HS-5 (cell line): ENCODE measurements at places on chromosomes 7 and 10.

DNA sequence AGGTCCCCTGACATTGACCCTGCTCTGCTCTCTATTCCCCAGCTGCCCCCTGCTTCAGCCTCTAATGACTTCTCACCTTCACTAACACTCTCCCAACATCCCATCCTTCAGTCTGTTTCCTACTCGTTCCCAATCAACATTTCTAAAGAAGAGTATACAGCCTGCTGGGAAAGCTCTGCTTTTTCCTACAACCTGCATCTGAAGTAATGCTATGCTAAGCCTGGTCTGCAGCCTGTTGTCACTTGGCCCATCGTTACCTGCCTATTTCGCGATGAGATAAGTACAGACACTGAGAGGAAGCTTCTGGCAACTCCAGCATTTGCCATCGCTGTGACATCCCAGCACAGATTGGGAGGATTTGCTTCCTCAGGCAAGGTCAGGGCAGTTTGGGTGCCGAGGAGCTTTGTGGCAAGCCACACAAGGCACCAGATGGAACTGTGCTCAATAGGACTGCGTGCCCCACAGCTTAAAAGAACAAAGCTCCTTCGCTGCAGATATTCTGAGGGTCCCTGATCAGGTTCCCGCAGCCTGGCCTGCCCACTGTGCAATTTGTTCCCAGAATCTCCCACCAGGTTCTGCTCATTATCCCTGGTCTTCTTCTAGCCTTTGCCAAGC is 51.4 kb downstream of the PKD1L1 start:
- no peak for DNase-seq

DNA sequence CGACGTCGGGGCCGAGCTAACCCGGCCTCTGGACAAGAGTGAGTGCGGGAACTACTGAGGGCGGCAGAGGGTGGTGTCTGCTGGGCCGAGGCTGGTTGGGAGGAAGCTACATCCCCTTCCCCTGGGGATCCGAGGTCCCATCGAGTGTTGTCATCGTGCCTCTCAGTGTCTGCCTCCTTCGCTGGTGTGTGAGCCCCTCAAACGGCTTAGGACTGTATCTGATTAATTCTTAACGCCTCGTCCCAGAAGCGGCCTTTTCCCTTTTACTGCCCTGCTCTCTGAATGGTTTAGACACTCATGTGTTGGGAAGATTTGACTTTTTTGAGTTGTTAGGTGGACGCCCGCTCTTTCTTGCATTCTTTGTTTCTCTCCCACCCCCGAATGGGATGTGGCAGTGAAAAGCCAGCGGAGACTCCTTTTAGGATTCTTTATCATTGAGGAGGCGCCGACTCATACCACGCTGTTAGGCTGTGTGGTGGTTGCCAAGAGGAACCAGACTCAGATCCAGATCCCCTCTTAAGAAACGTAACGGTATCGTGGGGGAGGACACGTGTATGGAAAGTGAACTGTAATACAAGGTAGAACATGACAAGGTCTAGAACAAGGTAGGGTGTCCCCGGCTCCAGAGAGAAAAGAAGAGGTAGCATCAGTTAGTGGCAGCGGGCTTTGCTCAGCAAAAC is 631 bp downstream of the SUPV3L1 start:
- no peak for DNase-seq

DNA sequence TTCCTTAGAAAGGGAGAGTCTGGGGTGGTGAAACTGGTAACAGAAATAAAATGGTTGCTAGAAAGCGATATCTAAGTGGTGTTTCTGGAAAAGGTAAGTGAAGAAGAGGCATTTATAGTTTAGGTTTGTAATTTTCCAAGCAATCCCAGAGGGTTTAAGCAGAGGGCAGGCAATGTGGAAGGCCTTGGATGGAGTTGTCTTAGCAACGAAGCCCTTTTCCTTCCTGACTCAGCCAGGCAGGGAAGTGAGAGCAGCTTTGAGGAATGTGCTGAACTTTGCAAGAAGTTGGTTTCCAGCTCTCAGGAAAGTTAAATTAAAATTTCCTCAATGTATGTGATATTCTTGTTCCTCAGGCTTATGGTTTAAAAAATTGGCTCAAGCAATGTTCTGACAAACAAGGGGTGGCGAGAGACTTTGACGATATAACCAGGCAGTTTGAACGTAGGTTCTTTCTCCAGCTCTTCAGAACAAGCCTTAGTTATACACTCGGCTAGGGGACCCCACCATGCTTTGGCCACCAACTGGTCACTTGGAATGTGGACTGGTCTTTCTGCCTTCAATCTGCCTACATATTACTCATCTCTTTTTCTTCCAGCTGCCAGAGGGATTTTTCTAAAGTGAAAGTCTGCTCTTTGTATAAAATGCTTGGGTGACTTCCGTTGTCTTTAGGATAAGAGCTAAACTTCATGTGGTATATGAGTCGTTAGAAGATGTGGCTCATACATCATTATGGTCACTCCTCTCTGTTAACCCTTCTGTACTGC is 66.9 kb upstream of the SLC25A13 start:
- DNase-seq = peak; percentile 53

GRCh38 chr7:102864958-102865357 is 47.8 kb upstream of the LRRC17 start:
- DNase-seq = no peak

DNA sequence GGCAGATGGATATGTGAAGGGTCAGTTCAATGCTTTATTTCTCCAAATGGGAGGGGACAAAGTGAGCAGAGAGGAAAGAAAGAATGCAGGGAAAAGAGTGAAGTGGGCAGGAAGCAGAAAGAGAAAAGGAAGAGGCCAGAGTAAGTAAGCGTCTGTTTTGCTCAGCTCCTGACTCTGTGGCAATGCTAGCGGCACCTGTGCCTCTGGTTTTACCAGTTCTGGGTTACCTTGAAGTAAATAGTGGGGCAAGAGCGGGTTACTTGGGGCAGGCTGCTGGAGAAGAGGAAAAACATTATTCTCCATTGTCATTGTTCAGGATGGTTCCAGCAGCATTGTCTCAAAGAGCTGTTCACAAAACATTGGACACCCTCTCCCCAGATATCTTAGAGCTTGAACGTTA is 1.9 kb downstream of the TAS2R40 start:
- DNase-seq = no peak

GRCh38 chr10:480928-481552 is 208.4 kb downstream of the DIP2C start:
- DNase-seq = no peak

- no peak for DNase-seq
Measured at GRCh38 chr10:74827694-74828093, 1.3 kb downstream of the KAT6B start.

DNA sequence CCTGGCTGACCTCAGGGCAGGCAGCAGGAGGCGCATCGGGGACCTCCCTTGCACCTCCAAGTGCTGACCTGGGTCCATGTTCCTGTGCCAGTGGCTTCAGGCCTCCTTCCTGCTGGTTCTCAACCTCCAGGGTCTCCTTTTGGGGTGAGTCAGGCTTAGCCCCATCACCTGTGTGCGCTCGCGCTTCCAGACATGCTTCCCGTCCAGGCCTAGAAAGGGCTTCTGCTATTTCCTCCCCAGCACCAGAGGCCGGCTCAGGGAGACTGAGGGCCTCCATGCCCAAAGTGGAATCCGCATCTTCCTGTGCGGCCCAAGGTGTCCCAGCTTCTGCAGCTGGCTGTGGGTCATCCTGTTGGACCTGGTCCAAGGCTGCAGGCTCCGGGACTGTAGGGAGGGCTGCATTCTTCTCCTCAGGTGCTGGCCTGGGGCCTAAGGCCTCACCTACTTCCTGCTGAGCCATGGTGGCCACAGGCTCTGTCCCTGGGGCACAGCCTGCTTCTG is 5.9 kb downstream of the NACAD start:
- DNase-seq = no peak

- DNase-seq = no peak
Measured at GRCh38 chr10:133047526-133048123, 40.1 kb upstream of the ADGRA1 start.

- no peak for DNase-seq
Measured at GRCh38 chr7:78605119-78605518, 806.5 kb downstream of the PHTF2 start.

GRCh38 chr7:13841284-13841683 is 148.2 kb downstream of the ETV1 start:
- no peak for DNase-seq

DNA sequence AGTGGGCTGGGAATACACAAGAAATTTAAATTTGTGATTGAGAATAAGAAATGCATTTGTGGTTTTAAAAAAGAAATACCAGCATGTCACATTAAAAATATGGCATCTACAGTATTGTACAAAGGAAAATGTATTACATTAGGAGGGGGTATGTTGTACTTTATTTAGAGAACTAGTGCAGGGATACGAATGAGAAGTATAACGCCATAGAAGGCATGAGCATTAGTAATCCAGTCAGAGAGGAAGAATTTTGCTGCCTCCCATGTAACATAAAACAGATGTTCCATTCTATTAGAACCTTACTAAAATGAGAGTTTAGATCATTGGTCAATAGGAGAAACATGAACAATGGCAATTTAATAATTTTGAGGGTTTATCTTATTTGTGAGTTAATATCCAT is 182.2 kb downstream of the ADK start:
- DNase-seq = peak; percentile 42

- no peak for DNase-seq
Measured at GRCh38 chr7:134553976-134554375, 5.1 kb downstream of the AKR1B15 start.

- DNase-seq = no peak
Measured at GRCh38 chr7:44184873-44185446, 4.3 kb downstream of the GCK start.

DNA sequence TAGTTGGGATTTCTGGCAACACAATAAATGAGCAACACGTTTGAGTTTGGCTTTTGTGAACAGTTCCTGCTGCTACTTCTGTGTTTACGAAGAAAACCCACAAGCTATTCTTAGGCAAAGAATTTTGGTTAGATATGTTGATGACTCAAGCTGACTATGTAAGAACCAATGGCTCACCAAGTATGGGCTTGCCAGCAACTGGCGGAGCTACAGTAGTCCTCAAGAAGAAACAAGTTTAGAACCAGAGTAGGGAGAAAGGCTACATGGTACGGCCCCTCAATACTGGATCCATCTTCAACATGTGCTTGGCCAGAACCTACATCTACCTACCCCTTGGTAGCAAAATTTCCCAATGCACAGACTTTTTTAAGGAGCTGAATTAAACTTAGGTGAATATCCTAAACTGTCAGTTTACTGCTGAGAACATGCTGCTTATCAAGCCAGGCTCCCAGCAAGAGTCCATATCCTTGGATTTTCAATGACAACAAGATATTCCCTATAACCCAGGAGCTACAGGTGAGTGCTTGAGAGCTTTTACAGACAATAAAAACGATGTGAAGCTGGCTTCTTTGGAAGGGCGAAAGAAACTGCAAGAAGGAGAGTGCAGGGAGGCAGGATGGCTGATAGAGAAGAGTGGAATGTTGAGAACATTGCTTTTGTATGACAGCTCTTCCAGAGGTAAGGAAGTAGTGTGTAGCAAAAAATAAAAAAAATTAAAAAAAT is 74.3 kb upstream of the ASAH2 start:
- peak; percentile 83 for DNase-seq
